ENCODE measurements at places on chromosomes 13 and 19.

- ATAC-seq: no peak
Measured at GRCh38 chr13:112179995-112180394, 113.0 kb downstream of the SOX1 start.

GRCh38 chr19:1807695-1808394 lies 4.2 kb downstream of the ATP8B3 start:
- ATAC-seq: peak; percentile 15

DNA sequence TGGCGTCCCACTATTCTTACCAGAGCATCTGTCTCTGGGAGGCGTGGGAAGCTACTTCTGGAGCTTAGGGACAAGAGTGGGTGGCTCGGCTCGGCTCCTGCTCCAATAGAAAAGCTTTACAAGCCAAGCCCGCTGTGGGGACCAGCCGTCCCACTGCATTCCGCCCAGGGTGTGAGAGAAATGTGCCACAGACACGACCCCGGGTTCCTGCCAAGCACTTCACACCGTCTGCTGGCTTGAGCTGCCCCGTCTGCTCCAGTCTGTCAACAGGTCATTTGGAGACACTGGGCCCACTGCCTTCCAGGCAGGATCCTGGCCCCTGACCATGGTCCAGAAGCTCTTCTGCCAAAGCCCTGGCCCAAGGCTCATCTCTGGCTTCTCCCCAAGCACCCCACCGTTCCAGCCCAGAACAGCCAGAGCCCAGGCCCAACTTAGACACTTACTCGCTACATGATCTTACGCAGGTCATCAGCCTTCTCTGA lies 6.5 kb upstream of the FKRP start:
- no peak for ATAC-seq

DNA sequence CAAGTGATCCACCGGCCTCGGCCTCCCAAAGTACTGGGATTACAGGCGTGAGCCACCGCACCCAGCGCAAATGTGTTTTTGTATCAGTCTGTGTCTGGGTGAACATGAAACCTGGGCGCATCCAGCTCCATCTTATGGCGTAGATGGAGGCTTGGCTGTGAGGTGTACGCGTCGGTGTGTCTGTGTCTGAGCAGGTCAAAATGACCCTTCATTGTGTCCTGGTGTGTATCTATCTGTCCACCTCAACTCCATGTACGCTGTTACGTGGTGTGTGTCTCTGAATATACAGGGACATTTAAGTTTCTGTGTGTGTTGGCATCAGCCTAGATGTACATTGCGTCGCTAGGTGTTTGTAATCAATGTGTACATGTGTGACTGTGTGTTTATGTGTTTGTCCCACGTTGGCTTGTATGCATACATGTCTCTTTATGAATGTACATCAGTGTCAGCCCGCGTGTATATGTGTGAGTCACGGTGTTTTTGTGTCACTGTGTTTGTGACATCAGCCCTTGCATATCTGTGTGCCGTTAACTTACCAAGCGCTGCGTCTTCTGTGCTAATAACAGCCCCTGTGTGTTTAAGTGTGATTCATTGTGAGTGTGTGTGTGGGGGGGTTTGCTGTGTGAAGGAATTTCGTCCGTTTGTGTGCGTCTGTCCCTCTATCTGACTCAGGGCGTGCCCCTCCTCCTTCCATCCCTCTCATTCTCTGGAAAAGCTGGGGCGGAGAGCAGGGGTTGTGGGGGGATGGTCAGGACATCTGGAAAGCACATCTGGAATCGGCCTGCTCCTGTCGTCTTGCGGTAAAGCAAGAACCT lies 6.4 kb downstream of the AXL start:
- ATAC-seq: peak; percentile 44

- peak; percentile 92 for ATAC-seq
Measured at GRCh38 chr13:40130871-40131636, 475.6 kb downstream of the COG6 start.

GRCh38 chr13:94033098-94033497 lies 446.4 kb downstream of the DCT start:
- ATAC-seq: no peak

DNA sequence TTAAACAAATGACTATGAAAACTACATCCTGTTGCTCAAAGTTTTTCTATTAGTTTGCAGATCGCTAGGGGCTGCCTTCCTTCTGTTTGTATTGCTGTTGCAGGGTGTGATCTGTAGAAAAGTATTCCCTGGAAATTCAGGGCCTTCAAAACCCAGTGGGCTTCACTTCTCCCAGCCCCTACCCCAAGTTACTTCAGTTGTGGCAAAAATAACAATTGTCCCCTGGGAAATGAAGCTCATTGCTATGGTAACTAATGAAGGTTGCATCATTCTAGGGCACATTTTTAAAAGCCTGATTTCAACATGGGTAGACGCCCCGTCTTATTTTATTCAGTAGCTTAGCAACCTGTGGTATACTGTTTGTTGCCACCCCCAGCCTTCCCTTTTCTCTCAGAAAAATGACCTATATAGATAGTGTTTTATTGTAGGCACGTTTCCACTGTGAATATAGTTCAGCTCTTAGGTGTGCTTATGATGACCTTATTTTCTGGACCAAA lies 60.9 kb downstream of the WDFY2 start:
- peak; percentile 51 for ATAC-seq

GRCh38 chr19:48085904-48086864 lies 24.4 kb downstream of the PLA2G4C start:
- ATAC-seq: no peak

GRCh38 chr13:27293873-27294515 lies 23.4 kb downstream of the RASL11A start:
- ATAC-seq: peak; percentile 55

DNA sequence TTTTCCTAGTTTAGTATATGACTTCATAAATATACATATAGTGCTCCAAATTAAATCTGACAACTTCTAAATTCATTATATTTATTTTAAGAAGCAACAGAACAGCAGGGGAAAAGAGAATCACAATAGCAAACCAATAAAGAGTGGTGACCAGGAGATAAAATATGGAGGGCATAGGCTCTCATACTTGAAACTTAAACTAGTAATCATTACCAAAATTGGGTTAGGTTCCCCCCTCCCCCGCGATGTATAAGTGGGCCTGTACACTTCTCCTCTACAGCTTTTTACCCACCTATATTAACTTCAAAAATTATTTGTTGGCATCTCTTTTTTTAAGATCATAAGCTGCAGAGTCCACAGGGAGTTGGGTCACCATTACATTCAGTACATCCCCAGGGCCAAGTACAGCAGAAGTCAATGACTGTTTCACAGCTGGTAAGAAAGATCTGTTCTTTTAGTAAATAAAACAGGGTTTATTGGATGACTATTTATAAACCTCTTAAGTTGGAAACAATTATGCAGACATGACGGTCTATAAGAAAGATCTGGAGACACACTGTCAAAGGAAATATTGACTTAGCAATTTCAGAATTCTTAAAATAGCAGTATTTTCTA lies 29.4 kb downstream of the KLF12 start:
- no peak for ATAC-seq

GRCh38 chr13:28056426-28056825 lies 44.0 kb downstream of the FLT3 start:
- no peak for ATAC-seq

GRCh38 chr19:13788991-13789390 lies 6.3 kb upstream of the ZSWIM4 start:
- no peak for ATAC-seq

GRCh38 chr13:90680826-90681225 lies 666.7 kb upstream of the MIR17HG start:
- no peak for ATAC-seq

DNA sequence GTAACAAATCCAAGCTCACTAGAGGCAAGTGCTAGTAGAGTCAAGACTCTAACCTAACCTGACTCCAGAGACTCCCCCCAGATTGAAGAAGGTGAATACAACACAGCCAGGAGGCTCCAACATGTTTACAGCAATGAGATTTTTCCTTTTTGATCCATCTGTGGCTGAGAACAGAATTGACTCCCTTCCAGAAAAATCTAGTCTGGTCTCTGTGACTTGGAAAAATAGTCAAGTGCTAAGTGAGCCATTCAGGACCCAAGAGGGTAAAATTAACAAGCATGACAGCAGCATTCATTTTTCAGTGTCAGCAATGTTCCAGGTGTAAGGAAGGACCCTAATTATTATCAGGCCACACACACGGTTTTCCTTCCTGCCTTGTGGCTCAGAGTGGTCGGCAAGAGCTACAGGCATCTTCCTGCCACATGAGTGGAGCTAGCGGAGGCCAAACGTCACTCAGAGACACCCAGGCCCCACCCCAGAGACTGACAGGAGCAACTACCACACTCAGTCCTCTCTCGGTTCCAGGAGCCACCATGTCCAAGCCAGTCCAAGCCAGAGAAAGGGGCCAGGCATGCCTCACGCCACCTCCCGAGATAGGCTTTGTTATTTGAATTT lies 395.1 kb downstream of the FOXO1 start:
- ATAC-seq: no peak

- ATAC-seq: no peak
Measured at GRCh38 chr13:66410314-66410713, 819.8 kb downstream of the PCDH9 start.

DNA sequence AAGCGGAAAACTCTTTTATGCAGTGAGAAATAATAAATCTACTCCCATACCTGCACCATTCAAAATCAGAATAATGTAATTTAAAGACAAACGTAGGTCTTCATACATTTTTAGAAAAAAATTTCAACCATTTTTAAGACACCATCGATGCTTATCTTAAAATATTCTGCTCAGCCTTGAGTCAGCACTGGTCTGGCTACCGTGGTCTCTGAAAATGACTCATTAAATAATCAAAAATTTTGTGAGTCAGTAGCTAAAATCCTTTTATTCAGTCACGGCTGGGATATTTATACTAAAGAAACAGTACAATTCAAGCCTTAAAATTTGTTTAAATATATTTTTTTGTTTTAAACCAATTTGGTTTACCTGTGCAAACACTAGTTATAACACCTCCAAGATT lies 2862.8 kb upstream of the PCDH20 start:
- ATAC-seq: no peak

GRCh38 chr13:26202365-26202972 lies 19.6 kb downstream of the RNF6 start:
- no peak for ATAC-seq

DNA sequence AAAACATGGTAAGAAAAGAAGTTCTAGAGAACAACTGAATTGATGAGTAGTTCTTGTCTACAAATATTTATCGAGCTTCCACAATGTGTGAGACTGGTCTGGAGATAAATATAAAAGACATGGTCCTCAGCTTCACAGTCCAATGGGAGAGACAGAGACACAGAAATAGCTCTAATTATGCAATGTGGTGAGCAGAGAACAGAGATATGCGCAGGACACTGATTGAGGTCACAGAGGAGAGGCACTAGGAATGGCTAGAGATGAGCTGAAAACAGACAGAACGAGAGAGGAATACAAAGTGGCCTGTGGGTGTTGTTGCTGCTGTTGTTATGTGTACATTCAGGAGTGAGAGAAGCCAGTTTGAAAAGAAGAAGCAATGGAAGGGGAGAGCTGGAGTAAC lies 53.2 kb downstream of the GPALPP1 start:
- ATAC-seq: no peak

- ATAC-seq: no peak
Measured at GRCh38 chr19:35241417-35241816, 7.4 kb upstream of the LSR start.
